ENCODE measurements at places on chromosomes 4 and X.

GRCh38 chr4:145183023-145183422 is 2.6 kb upstream of the OTUD4 start:
- no peak for DNase-seq

DNA sequence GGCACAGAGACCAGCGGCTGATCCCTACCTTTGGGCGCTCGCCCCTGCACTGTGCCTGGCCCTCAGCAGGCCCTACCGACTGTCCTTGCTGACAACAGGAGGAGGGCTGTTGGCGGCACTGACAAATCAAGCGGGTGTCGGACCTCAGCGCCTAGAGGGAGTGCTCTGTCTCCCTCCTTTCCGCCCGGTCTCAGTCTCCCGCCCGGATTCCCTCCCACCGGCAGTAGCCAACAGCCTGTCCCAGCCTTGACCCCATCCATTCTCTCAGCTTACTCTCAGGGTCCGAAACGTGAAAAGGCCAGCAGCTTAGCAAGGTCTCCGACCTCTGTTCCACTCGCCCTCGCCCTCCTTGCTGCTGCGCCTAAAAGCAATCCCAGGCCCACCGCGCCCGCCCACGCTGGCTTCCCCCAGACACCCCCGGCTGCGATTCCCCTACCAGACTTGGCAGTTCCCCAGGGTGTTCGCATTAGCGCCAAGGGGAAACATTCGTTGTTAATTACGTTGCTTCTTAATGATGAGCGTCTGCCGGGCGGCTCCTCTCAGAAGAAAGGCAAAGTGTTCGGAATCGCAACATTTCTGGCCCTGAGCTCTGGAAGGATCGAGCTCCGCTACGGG is 96.2 kb downstream of the SOWAHB start:
- no peak for DNase-seq

- no peak for DNase-seq
Observed at GRCh38 chr4:76373919-76374552, 46.9 kb downstream of the CCDC158 start.

DNA sequence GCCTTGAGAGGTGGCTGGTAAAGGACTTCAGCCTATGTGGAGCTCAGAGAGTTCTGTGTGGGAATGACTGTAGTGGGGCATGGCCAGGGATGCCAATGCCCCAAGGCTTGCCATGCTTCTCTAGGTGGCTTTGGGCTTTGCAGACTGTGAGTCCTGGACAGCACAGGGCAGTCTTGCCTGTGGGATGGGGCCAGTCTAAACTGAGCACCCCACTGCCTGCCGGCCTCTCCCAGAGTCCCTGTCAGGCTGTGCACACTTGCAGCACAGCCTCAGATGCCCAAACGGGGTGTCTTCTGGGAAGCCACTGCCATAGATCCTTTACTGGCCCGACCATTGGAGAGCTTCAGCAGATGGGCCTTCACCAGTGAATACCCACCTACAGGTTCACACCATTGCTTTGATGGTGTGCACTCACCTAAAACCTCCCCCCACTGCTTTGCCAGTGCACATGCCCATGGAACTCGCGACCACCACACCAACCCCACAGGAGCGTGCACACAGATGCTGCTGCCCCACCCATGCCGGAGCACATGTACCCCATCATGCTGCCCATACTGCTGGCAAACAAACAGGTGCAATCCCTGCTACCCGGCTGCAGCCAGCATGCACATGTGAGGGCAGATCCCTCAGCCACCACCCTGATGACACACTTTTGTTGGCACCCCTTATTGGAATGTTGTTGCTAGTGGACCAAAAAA is 97.3 kb upstream of the CNKSR2 start:
- no peak for DNase-seq

DNA sequence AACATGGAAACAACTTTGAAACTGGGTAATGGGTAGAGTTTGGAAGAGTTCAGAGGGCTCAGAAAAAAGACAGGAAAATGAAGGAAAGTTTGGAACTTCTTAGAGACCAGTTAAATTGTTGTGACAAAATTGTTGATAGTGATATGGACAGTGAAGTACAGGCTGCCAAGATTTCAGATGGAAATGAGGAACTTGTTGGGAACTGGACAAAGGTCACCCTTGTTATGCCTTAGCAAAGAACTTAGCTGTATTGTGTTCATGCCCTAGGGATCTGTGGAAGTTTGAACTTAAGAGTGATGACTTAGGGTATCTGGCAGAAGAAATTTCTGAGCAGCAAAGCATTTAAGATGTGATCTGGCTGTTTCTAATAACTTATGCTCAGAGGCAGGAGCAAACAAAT is 5.1 kb upstream of the ARL13A start:
- DNase-seq: no peak

Measured in stimulated activated CD8-positive, alpha-beta memory T cell treated with anti-CD3 and anti-CD28 coated beads, Interleukin-7, amount 100 ng/mL, for 1 hour (primary cell).